Thyroid gland (tissue), 4 donors: ENCODE measurements at places on chromosomes 3 and 15. TPM values are rescaled to one million over a fixed set of nuclear protein-coding genes. Genes with fewer than 3 reads are reported as not detected.
A peak's percentile ranks its signal among the peaks of the same experiment; 100 is the strongest.

INKA1 gene
- total RNA-seq, result 5.0 TPM

PPM1L gene
- 48.3 TPM for total RNA-seq

CD200 gene
- total RNA-seq, result 15.2 TPM

RPP25 gene
- total RNA-seq, result 14.9 TPM

HHATL gene
- total RNA-seq, result 15.7 TPM

ITPKA gene
- total RNA-seq, result not detected

GRCh38 chr15:76309601-76310330 lies 1.5 kb downstream of the ETFA start:
- DNase-seq, result no peak
- no peaks in the 10 kb centered on the region for H3K27me3 ChIP-seq
- H3K27ac ChIP-seq, result no peak overlapping the region
- H3K4me3 ChIP-seq, result peak overlapping the region; percentile 78
- no peaks in the 10 kb centered on the region for H3K36me3 ChIP-seq

GRCh38 chr3:178823150-178823549 lies 248.5 kb downstream of the ZMAT3 start:
- no peaks in the 10 kb centered on the region for H3K27me3 ChIP-seq
- no peak overlapping the region for H3K27ac ChIP-seq
- no peak for DNase-seq
- no peak overlapping the region for H3K4me3 ChIP-seq
- H3K36me3 ChIP-seq, result no peaks in the 10 kb centered on the region

DNA sequence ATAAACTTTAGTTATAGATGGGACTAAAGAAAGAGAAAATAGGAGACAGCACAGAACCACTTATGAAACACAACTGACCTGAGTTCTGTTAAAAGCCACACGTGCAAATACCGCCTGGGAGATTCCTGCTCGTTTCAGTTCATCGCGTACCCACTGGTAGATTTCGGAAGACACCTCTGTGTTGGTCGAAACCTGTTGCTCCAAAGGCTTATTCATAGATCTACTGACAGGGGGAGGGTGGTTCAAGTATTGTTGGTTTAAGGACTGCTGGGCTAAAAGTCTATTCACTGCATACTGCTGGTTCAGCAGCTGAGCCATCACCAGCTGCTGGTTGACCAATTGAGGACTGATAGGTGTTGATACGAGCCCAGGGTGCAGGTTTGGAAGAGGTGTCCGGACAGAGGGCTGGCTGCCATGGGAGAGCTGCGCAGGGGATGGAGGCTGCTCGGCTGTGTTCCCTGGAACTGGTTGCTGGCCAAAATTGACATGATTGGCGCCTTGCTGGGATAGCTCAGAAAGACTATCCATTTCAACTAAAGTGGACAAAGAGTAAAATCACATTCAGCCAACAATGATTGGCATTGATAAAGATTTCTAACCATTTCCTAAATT lies 30.6 kb downstream of the SATB1 start:
- H3K27me3 ChIP-seq, result no peaks in the 10 kb centered on the region
- H3K36me3 ChIP-seq, result peaks cover 11% of the 10 kb centered on the region
- no peak overlapping the region for H3K4me3 ChIP-seq
- H3K4me1 ChIP-seq, result no peaks in the 10 kb centered on the region
- DNase-seq, result no peak
- H3K27ac ChIP-seq, result no peak overlapping the region

DNA sequence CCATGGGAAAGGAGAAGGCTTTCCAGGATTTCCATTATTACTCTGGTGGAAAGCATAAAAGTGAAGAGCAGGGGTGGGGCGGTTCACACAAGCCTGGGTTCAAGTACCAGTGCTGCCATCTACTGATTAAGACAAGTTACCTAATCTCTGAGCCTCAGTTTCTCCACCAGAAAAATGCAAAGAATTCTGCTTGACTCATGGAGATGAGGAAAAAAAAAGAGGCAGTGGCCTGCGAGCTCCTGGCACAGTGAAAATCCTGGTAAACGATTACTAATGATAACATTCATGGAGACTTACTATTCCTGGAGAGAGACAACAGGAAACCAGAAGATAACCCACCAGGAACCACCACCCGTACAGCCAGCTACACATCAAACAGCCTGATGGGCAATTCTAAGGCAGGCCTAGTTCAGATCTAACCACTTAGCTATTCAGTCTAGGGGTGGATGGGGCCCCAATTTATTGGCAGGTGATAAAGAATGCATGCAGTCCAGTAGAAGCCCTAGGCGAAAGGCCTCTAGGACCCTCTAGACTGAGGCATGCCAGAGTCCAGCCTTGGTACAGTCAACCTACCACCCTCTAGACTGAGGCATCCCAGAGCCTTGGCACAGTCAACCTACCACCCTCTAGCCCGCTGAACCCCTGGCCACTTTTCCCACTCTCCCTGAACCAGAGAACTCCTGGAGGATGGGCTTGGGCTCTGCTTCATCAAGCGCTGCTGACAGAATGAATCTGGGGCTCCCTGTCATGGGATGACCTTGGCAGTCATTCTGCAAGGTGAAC lies 2.5 kb downstream of the AMOTL2 start:
- H3K4me3 ChIP-seq, result no peak overlapping the region
- H3K27me3 ChIP-seq, result no peaks in the 10 kb centered on the region
- peak overlapping the region; percentile 100 for H3K27ac ChIP-seq
- peak; percentile 46 for DNase-seq
- peaks cover 44% of the 10 kb centered on the region for H3K36me3 ChIP-seq

DNA sequence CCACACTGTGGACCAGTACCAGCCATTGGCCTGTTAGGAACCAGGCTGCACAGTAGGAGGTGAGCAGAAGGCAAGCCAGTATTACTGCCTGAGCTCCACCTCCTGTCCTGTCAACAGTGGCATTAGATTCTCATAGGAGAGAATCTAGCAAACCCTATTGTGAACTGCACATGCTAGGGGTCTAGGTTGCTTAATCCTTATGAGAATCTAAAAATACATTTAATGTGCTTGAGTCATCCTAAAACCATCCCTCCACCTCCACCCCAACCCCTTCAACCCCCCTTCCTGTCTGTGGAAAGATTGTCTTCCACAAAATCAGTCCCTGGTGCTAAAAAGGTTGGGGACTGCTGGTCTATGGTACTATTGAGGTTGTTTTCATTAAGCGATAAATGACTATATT lies 49.3 kb upstream of the KCNAB1 start:
- H3K27me3 ChIP-seq, result no peaks in the 10 kb centered on the region
- no peaks in the 10 kb centered on the region for H3K4me1 ChIP-seq
- no peak overlapping the region for H3K27ac ChIP-seq
- no peak for DNase-seq

GRCh38 chr15:26261966-26262365 lies 398.8 kb upstream of the ATP10A start:
- no peaks in the 10 kb centered on the region for H3K36me3 ChIP-seq
- DNase-seq, result no peak
- no peak overlapping the region for H3K27ac ChIP-seq
- no peaks in the 10 kb centered on the region for H3K27me3 ChIP-seq
- no peaks in the 10 kb centered on the region for H3K4me1 ChIP-seq

DNA sequence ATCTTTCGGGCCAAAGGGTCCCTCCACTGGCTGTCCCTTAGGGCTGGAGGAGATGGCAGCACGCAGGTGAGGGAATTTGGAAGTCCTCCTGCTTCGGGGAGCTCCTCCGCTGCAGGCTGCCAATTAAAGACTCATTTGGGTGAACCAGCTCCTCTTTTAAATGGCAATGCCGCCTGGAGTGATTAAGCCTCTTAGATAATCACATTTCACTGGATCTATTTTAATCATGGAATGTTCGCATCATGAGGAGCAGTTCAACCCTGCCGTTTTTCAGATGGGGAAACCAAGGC lies 117.9 kb downstream of the LIPC start:
- no peak overlapping the region for H3K4me3 ChIP-seq
- H3K27ac ChIP-seq, result no peak overlapping the region
- DNase-seq, result no peak
- no peaks in the 10 kb centered on the region for H3K27me3 ChIP-seq
- no peaks in the 10 kb centered on the region for H3K4me1 ChIP-seq
- no peaks in the 10 kb centered on the region for H3K36me3 ChIP-seq

DNA sequence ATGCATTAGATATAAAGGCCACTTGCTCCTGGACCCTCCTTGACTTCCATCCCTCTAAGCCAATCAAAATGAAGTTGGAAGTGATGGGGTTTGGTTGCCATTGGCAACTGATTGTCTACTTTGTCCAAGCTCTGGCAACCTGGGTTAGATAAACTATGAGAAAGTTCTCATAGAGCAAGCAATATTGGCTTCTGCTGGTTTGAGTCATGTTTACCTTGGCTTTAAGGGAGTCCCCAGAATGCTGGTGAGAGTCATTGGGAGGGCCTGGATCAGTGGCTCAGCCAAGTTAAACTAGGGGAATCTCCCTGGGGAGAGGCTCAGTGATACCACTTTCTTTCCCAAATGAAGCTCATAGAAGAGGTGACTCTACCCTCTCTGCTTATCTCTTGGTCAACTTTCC lies 176.3 kb upstream of the ROPN1 start:
- DNase-seq, result no peak
- no peaks in the 10 kb centered on the region for H3K36me3 ChIP-seq
- no peaks in the 10 kb centered on the region for H3K4me1 ChIP-seq
- H3K4me3 ChIP-seq, result no peak overlapping the region

- no peak overlapping the region for H3K27ac ChIP-seq
- H3K27me3 ChIP-seq, result no peaks in the 10 kb centered on the region
- peaks cover 62% of the 10 kb centered on the region for H3K36me3 ChIP-seq
- H3K4me3 ChIP-seq, result no peak overlapping the region
- DNase-seq, result no peak
These were observed 5.0 kb downstream of the ELL3 start for GRCh38 chr15:43771816-43772215.

DNA sequence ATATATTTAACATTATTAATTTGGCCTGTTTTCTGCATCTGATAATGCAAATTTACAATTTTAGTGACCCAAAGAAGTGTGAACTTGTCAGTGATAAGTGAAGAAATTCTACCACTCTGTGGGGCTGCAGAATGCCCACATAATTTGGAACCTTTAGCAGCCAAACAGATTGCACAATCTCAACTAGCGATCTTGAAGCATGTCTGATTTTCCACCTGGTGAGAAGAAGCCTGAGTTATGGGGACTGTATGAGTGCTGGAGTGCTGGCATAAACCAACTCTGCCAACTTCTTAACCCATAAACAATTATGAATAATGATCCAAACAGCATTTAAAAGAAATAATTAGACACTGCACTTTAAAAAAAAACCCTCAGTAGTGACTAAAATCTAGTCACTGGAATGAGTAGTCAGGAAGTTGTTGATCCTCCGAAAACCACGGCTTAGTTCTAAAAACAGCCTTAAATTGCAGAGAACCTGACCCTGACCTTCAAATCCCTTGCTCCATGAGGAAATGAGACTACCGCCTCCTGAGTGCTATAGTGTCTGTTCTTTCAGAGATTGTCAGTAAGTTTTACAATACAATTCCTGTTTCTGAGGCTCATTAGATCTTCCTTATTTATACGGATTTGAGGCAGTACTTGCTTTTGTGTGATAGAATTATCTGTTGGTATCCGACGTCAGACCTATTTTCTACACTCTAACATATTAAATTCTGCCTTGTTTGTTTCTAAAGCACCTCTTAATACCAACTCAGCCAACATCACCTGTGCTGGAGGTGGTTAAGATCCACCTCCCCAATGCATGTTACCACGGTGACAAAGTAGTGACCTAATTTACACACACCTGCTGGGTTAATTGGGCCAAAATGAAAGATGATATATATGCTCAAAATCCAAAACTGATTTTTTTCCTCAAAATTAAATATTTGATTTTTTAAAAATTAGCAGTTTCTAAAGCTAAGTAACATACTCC lies 267.7 kb downstream of the ZBTB20 start:
- no peaks in the 10 kb centered on the region for H3K36me3 ChIP-seq
- H3K4me1 ChIP-seq, result peaks cover 20% of the 10 kb centered on the region
- DNase-seq, result no peak

- no peak overlapping the region for H3K4me3 ChIP-seq
- H3K36me3 ChIP-seq, result no peaks in the 10 kb centered on the region
- no peaks in the 10 kb centered on the region for H3K27me3 ChIP-seq
These were observed 189.0 kb upstream of the RGMA start for GRCh38 chr15:93278006-93278405.

- no peaks in the 10 kb centered on the region for H3K4me1 ChIP-seq
- no peaks in the 10 kb centered on the region for H3K36me3 ChIP-seq
- no peak overlapping the region for H3K4me3 ChIP-seq
- H3K27me3 ChIP-seq, result no peaks in the 10 kb centered on the region
- DNase-seq, result no peak
- no peak overlapping the region for H3K27ac ChIP-seq
These were observed 22.5 kb upstream of the TSC22D2 start for GRCh38 chr3:150385296-150386242.

DNA sequence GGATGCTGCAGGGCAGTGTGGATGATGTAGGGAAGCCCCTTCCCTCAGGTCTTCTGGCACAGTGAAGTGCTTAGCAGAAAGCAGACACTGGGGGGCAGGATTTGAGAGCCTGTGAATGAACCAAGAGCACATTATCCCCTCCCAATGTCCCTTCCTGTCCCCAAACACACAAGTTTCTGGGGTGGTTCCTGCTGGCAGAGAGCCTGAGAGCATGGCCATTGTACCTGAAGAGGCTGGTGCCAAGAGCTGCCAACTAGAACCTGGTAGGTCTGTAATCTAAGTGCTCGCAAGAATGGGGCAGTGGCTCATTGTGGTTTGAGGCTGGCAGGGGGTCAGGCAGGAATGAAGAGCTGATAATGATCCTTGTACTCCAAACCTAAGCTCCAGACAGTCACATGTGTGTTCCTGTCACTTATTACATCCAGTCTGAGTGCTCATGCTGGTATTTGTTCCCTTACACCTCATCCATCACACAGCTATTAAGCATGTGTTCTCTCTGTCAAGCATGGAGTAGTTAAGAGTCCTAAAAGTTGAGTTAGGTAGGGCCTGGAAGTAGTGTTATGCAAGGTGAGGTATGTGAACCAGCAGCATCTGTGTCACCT lies 6.7 kb upstream of the CCR1 start:
- no peak overlapping the region for H3K27ac ChIP-seq
- no peak overlapping the region for H3K4me3 ChIP-seq
- H3K27me3 ChIP-seq, result no peaks in the 10 kb centered on the region
- no peaks in the 10 kb centered on the region for H3K4me1 ChIP-seq
- no peaks in the 10 kb centered on the region for H3K36me3 ChIP-seq

DNA sequence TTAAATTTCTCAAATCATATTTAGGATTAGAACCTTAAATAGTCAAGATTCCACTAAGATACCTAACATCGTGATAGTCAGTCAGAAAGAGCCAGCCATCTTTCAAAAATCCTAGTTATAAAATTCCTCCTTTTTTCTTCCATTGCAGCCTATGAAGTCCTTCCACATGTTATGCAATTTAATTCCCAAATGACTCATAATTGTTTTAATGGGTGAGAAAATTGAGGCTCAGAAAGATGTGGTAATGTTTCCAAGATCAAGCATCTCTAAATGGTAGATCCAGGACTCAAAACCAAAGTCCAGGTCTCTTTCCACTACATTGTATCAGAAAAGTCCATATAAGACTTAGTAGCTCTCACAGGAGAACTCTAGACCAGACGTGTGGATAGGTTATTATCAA lies 9.5 kb downstream of the CFAP44 start:
- H3K27me3 ChIP-seq, result no peaks in the 10 kb centered on the region
- H3K36me3 ChIP-seq, result no peaks in the 10 kb centered on the region
- H3K4me1 ChIP-seq, result peaks cover 6% of the 10 kb centered on the region
- H3K4me3 ChIP-seq, result no peak overlapping the region
- DNase-seq, result no peak

GRCh38 chr3:194455481-194455880 lies 31.3 kb downstream of the ATP13A3 start:
- peaks cover 4% of the 10 kb centered on the region for H3K4me1 ChIP-seq
- no peak for DNase-seq
- no peak overlapping the region for H3K27ac ChIP-seq
- no peak overlapping the region for H3K4me3 ChIP-seq
- no peaks in the 10 kb centered on the region for H3K27me3 ChIP-seq
